CD4-positive, alpha-beta T cell treated with Interleukin-4 for 4 hours (primary cell): ENCODE measurements at places on chromosomes 12 and 14.

- no peak for DNase-seq
Measured at GRCh38 chr12:113465808-113466453, 5.7 kb downstream of the LHX5 start.

DNA sequence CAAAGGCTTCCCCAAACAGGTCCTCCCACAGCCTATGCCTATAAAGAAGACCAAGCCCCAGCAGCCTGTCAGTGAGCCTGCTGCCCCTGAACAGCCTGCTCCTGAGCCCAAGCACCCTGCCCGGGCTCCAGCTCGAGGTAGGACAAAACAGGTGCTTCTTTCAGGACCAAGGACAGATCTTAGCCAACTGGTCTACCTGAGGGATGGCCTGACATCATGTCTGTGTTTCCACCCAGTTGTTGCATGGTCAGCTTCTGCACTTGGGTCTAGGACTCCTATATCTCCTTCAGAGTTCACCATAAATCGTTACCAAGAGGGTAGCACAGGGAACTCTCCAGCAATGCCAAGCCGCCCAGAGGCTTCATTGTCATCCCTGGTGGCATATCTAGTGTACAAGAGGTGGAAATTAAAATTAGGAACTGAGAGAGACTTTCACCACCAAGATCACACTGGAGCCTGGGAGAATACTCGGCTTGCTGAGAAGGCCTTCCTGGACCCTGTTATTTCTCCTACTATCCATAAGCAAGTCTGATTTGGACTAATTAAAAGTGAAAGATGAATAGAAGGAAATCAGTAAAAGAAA is 38.2 kb upstream of the OAS1 start:
- DNase-seq = no peak

DNA sequence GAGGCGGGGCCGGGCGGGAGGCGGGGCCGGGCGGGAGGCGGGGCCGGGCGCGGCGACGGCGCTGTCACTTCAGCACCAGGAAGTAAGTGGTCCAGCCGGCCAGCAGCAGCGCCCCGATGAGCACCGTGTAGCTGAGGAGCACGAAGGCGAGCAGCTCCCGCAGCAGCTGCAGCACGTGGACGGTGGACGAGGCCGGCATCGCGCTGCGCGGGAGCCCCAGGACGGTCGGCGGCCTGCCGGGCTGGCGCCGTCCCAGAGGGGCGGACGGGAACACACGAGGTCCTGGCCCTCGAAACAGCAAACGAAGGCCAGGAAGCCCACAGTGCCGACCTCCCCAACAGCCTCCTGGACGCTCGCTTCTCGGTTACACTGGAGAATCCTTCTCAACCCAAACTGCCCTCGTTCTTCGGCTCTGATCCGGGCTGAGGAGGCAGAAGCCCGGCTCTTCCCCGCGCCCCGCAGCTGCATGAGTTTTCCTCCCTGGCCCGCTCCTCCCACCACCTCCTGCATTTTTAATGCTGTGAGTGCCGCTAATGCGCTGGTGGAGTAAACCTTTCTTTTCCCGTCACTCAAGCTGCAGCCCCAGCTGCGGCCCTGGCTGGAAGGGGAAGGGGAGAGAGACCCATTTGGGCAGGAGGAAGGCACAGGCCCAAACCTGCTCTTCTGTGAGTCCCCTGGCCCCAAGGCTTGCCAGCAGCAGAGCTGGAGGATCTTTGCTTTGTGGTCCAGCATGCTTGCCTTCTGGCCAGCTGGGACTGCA is 694 bp upstream of the DIABLO start:
- DNase-seq = no peak

GRCh38 chr14:63478437-63478852 is 64.7 kb downstream of the PPP2R5E start:
- no peak for DNase-seq

GRCh38 chr12:116525418-116526001 is 33.7 kb upstream of the MAP1LC3B2 start:
- DNase-seq = no peak

DNA sequence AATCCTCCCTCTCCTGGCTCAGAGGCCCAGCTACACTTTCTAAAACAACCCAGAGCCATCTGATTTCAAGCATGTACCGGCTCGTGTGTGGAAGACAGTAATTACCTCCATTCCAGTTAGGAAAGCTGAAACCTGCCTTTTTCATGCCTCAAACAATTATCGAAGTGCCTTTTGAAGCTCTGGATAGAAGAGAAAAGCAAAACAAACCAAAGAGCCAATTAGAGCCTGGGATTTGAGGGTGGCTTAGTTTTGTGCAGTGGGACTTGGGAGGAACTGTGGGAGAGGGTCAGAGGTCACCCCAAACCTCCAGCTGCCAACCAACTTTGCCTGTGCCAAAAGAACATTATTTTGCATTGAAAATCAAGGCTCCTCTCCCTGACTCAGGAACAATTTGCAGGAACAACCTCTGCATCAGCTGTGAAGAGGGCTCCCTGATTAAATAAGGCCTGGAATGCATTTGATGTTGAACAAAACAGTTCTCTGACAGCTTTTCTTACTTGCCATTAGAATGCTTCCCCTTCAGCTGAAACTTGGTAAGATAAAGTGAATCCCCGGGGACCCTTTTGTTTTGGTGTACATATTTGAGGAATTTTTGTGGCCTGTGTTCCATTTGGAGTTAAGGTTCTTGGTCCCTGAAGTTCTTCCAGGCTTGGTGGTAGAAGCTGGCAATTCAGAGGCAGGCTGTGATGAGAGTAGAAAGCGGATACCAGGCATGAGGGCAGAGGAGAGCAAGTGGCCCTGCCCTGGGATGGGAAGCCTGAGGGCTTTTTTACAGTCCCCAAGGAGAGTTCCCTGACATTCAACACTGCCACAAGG is 270.1 kb downstream of the ZFP36L1 start:
- DNase-seq = no peak

- DNase-seq = no peak
Measured at GRCh38 chr12:49933796-49934195, 16.7 kb upstream of the AQP2 start.

GRCh38 chr12:98137278-98137677 is 378.1 kb upstream of the TMPO start:
- DNase-seq = no peak

DNA sequence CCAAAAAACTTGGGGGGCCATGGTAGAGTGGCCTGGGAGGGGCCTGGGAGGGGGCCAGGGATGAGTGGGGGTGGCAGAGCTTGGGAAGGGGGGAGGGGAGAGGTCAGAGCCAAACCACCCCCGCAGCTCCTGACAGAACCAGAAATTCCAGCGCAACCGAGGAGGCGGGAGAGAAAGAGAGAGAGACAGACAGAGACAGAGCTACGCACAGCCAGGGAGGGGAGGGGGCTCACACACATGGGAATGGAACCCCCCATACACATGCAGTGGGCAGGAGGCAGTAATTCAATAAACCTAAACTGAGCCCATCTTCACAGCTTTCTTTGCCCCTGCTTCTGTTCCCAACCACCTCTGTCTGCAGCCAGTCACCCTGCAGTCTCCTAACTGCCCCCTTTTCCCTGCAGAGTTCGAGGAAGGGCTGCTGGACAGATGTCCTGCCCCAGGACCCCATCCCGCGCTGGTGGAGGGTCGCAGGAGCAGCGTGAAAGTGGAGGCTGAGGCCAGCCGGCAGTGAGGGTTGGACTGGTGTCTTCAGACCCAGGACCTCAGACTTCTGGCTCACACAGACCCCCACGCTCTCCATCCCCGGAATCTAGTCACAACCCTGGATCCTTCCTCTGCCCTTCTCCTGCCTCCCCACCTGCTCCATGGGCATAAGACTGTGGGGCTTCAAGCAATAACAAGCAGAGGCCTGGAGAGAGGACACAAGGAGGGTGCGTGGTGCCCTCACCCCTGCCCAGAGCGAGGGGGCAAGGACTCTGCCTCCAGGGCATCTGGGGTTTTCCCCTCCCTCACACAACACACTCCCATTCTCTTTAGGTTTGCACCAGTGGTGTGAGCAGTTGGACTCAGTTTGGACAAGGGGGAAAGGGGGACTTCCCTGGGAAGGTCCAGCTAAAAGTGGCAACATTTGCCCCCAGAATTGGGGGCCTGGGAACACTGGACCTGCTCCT is 5.6 kb downstream of the NAB2 start:
- DNase-seq = no peak

- no peak for DNase-seq
Measured at GRCh38 chr12:12107678-12108077, 36.9 kb downstream of the BCL2L14 start.

GRCh38 chr14:88825503-88825902 is 1.1 kb downstream of the TTC8 start:
- no peak for DNase-seq

DNA sequence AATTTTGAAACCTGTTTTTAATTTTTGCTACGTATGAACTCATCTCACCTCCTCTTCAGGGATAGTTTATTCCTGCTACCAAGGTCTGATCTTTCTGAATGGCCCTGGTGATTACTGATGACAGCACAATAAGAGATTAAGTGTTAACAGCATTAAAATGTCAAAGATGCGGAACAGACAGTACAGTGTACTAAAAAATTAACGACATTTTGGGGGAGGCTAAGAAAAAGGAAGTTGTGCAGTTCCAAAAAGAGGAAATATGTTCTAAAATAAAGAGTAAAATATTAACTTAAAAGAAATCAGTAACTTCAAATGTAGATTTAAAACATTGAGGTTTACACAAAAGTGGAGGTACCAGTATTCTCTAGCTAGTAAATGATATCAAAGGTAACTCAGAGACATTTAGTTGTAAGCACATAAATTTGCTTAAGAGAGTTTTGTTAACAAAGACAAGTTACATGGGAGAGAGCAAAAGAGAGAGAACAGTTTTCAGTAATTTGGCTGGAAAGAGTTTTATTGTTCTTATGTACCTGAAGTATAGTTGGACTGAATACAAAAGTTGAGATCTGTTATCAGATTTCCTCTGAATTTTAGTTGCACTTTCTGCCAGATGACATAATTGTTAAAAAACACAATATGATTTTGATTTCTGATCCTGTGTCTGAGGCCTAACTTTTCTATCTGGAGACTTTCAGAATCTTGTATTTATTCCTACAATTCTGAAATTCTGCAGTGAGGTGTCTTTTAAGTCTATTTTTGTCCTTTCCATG is 4.2 kb upstream of the CLECL1 start:
- peak; percentile 69 for DNase-seq

GRCh38 chr12:15209782-15210181 is 11.4 kb downstream of the RERG start:
- DNase-seq = no peak

- no peak for DNase-seq
Measured at GRCh38 chr12:4201333-4202100, 72.0 kb upstream of the CCND2 start.

DNA sequence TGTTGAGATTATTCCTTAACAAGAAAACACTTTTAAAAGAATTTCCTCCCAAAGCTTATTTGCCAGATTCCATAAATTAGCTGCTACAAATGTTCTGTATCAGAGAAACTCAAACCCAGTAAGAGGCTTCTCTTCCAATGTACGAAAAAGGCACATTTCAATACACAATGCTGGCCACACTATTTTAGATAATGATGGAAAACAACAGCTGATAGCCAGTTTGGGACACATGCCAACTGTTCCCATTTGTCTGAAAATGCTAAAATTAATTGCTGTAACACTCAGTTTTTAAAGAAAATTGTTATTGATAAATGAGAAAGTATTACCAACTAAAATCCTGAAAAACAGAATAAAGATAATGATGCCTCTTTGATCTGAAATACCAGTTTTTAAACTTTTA is 4.4 kb downstream of the CFL2 start:
- no peak for DNase-seq

GRCh38 chr14:99891900-99892299 is 98.7 kb downstream of the EML1 start:
- DNase-seq = no peak

DNA sequence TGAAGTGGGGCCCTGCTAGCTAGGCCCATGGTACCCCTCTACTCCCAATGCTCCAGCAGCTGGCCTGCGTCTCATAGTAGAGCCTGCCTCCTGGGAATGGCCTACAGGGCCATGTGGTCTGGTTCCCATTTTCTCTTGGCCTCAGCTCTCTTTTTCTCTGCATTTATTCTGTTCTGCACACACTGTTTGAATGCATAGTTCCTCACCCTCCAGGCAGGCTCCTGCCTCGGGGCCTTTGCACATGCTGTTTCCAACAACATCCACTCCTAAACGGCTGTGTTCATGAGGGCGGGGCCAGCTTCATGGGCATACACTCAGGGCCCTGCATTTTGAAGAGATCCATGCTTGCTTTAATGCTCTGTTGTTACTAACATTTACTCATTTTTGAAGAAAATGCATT is 204.0 kb downstream of the ADGRD1 start:
- DNase-seq = no peak

GRCh38 chr12:123384994-123385376 is 1.1 kb downstream of the KMT5A start:
- no peak for DNase-seq

- no peak for DNase-seq
Measured at GRCh38 chr12:50747817-50748216, 16.1 kb upstream of the ATF1 start.

DNA sequence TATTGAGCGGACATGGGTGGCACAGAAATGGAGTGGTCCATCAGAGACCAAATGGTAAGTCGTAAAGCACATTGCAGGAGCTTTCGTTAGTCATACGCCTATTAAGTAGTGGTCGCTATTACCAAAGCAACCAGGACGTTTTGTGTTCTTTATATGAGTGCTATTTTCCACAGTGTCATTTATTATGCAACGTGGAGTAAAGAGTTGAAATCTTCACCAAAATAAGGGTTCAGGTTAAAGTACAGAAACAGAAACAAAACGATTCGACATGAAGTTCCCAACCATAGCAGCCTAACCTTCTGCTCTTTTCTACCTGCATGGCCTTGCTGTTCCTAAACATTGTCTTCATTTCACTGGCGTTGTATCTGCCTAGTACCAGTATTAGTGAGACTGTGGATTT is 20.1 kb upstream of the FGD4 start:
- no peak for DNase-seq

DNA sequence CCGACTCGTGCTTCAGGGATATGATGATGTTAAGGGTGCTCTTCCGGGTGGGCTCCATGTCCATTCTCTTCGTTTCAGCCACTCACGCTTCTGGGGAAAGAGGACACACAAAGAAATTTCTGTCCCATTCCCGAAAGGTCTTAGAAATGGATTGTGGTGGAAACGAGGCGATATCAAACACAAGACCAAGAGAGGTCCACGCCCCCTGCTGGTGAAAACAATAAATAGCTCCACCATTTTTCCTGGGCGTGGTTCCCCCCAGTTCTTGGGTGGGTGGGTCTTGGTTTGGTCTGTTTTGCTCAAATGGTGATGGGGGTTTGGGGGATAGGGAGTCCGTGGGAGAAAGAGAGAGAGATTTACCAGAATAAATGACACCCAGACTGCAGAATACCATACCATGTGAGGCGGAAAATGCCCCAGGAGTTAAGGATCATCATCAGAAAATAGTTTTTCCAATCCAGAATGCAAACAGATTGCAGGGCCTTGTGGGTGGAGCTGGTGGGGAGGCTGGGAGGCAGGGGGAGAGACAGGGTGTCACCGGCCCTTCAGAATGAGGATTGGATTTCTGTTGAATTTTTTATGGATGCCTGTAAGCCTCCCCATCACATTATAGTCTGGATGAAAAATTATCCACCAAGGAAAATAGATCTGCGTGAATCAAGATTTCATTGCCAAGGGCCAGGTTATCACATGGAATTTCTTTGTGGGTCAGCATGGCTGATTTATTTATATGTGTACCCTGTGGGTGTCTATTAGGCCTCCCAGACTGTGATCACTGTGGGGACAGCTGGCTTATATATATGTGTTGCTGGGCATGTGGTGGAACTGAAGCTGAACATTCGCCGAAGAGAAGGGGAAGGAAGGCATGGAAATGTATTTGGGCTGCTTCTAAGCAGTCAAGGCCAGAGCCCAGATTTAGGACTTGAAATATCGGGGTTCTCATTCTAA is 55.8 kb downstream of the SRRM4 start:
- DNase-seq = no peak
